ENCODE measurements at places on chromosomes 13 and 19.

DNA sequence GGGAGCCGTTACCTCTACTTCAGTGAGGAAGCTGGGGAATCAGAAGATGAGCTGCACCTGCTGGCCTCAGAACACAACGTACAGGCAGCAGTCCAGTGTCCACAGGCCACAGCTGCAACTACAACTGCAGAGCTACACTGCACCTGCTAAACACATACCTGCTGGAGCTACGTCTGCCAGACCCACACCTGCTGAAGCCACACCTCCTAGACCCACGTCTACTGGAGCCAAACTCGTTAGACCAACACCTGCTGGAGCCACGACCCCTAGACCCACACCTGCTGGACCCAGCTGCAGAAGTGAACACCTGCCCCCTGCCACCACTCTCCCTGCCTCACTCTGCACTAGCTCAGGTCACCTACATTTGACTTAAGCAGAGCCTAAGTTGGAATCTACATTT, 169.9 kb downstream of the USP12 start:
- DNase-seq, result no peak

- no peak for DNase-seq
These were observed 4.2 kb downstream of the KLK3 start for GRCh38 chr19:50858886-50859285.

DNA sequence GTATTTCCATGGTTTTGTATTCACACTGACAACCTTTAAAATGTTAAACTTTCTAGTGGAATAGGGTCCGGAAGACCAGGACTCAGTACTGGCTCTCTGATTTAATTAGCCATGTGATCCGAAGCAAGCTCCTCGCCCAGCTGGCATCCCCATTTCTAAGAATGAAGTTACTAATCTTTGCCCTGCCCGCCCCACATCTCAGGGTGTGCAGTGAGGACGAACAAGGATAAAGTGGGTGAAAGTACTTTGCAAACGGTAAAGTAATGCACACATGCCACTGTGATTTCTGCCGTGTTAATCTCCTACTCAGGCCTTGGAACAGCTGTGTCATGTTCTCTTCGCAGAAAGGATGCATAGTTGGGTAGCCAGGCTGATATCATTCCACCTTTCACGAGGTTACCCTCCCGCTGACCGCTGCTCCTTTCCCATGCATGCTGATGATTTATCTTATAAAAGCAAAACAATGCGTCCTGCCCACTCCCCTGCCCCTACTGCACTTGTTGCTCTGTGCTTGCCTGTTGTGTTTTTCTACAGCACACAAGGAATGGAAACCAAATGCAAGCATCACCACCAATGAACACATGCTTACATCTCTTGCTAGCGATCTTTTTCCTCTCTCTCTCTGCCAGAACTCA, 539.0 kb downstream of the EFNB2 start:
- no peak for DNase-seq

DNA sequence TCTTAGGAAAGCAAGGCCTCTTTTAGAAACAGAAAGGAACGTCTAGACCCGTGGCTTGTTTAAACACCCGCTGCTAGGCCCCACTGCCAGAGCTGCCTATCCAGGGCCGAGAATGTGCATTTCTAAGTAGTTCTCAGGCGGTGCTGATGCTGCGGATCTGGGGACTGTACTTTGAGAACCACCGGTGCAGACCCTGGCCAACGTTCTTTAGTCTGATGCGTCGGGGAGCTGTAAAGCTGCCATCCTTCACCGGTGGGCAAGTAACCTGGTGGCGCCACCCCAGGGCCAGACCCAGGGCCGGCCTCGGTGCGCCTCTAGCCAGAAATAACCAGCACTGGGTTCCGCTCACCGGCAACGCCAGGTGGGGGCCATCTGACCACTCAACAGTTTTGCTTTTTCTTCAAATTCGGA, 47.1 kb downstream of the TGDS start:
- peak; percentile 43 for DNase-seq

GRCh38 chr13:25874907-25875306, 176.9 kb downstream of the SHISA2 start:
- no peak for DNase-seq

GRCh38 chr19:55353356-55353802, 1.1 kb downstream of the COX6B2 start:
- DNase-seq, result no peak

DNA sequence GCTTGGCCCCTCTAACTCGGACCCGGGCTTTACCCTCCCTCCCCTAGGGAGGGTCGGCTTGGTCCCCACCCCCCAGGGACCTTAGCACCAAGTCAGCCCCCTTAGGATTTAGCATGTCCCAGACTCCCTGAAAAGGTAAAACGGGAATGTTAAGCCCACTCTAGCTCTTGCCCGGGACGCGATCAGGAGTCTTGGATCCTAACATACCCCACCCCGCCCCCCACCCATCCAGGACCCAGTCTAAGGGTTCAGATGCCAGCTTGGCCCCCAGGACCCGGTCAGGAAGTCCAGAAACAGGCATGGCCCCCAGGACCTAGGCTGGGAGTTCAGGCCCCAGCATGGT, 437 bp downstream of the EPOR start:
- no peak for DNase-seq

DNA sequence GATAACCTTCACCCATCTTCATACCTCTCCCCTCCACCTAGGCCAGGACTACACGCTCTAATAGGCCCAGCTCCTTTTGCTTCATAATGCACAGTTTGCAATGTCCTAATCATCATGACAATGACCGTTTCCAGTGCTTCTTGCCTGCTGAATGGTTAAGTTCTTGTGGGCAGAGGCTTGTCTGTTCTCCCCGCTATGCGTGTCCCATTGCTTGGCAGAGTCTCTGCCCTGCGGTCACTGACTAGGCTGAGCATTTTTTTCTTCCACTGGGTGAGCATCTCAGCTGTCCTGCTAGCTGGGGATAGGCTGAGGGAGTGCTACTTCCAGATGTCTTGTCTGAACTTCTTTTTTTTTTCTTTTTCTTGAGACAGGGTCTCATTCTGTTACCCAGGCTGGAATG, 314.7 kb downstream of the UQCRFS1 start:
- DNase-seq, result no peak

DNA sequence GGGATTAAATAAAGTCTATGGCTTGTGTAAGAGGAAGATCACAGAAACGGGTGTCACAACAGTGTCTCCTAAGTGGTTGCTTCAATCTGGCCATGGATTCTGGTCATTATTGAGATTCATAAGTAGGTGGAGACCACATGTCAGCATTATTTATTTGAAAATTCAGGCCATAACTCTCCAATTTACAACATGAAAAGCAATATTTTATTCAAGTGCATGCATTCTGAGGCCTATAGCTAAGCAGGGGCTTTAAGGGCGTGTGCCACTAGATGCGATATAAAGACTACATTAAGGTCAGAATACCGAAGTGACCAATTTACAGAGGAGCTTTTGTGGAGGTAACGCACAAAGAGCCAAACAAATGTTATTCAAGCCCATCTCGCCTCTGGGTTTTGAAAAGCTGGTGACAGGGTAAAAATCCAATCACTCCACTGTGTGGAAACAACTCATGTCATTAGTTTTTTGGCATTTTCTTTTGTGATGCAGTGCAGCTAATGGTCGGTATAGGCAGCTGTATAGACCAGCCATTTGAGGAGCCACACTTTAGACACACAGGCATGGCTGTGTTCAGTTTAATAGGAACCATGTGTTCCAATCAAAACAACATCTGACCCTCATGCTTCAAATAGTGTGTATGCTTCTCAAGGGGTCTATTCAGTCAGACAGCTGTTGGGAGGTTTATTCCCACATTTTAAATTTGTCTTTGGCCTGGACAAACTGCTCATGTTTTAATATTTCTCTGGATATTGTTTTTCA, 123.7 kb downstream of the KL start:
- no peak for DNase-seq

DNA sequence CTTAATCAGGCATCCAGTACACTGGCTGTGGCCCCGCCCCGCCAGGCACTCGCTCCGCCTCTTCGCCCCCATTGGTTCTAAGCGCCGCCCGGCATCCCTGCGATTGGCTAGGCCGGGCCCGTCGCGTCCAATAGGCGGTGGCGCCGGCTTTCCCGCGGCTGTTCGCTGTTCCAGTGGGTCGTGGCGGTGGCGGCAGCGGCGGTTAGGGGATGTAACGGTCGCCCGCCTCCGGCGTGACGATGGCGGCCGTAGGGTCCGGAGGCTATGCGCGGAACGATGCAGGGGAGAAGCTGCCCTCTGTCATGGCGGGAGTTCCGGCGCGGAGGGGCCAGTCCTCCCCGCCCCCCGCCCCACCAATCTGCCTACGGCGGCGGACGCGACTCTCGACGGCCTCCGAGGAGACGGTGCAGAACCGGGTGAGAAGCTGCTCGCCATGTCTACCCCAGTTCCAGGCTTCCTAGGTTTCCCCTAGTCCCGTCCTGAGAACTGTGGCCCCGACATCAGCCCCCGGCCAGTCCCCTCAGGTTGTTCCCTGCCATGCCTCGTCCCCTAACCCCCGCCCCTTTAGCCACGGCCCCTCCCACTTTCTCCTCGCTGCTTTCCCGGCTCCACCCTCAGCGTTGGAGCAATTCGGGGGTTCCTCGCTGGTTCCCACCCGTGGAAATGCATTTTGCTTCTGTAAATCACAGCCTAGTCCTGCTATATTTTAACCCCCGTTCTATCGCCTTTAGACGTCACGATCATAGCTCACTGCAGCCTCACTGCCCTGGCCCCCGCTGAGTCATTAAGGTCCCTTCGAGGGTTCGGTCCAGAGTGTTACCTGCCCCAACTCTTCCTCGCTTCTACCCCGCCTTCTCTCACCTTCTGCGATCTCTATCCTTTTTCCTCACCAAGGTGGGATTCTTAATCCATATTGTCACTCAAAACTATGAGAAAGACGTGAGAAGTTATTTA, at the start of gene WDR62:
Gene WDR62, plus strand, starts transcription at position 165 of the 954 bp plus-strand sequence. Its CDS starts 75 bp downstream, at position 240.
- peak; percentile 94 for DNase-seq

DNA sequence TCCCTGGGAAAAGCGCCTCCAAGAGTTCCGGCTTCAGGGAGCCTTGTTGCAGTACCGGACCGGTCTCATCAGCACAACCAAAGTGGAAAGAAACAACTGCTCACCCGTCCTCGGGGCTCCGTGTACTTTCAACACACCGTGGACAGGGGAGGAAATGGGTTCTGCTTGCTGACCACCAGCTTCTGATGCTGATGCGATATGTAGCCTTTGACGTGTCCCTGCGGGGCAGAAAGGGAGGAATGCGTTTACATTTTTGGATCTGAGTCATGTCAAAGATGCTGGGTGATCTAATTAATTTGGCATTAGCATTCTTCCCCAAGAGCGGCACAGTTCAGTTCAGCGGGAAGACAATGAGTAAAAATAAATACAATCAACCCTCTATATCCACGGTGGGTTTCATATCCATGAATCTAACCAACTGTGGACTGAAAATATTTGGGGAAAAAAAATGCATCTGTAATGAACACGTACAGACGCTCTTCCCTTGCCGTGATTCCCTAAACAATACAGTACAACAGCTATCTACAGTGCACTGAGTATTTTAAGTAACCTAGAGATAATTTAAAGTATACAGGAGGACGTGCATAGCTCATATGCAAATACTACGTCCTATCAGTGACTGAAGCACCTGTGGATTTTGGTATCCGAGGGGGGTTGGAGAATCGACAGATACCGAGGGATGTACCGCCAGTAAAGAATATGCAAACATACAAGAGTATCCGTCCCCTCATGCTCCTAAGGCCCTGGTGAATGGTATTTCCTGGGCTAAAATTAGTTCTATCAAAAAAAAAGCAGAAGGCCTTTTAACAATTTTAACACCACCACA, 19.8 kb downstream of the PROZ start:
- DNase-seq, result no peak

GRCh38 chr13:35478271-35479037, 2.0 kb upstream of the MAB21L1 start:
- peak; percentile 51 for DNase-seq

Measured in endothelial cell (in vitro differentiated cells).